ENCODE measurements at places on chromosomes 1 and 21.
A peak's percentile ranks its signal among the peaks of the same experiment; 100 is the strongest.

DNA sequence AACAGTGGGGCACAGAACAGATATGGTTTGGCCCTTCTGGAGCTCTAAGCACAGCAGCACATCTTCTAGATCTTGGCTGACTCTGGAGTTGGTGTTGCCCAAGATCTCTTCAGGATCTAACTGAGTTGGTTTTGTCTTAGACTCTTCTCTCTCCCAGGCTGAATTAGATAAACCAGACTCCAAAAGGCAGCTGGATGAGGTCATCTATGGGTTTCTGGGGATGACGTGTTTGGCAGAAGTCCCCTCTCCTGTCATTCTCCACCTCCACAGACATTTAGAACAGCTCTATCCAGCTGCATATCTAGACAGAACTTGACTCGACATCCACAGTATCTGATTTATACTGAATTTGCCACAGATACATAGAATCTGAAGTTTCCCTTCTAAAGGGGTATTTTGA lies 75.3 kb downstream of the ST6GALNAC5 start:
- DNase-seq, result no peak

- no peak for DNase-seq
These were observed 1.8 kb upstream of the ELAPOR1 start for GRCh38 chr1:109112056-109112651.

DNA sequence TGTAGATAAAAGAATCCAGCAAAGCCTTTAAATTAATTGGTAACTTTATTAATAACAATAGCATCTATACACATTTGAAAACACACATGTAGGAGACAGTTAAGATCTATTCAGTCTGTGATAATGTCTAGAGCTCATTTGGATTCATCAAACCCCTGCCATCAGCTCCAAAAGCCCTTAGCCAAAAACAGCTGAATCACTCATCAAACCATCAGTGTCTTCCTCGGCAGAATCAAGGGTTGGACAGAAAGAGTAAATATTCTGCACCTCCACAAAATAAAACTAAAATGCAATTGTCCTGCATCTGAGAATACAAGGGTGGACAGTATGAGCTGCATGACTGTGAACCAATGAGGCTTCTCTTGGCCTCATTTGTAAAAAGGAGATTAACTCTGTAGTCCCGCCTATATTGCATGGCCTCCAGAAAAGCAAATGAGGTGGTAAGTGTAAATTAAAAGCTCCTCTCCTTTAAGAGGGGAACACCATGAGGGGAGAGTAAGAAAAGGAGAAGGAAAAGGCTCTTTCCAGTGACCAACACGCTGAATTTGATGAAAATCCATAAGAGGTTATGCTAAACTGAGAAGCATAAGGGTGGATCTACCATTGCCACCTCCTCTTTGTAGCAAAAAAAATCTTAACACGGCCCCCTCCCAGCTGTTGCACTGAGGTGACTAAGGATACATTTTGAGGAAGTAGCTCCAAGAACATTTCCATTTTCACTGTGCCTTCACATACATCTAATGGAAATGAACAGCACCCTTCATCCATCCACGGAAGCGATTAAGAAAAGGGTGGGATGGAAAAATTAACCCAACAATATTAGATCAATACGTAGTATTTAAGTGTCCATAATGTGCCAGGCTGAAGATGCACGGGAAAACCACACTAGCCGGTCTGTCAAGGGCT lies 14.7 kb upstream of the BOLA1 start:
- peak; percentile 18 for DNase-seq

GRCh38 chr1:57986432-57986831 lies 560.1 kb downstream of the OMA1 start:
- DNase-seq, result no peak

GRCh38 chr1:157878059-157878458 lies 36.5 kb upstream of the CD5L start:
- DNase-seq, result no peak

GRCh38 chr1:13430495-13430894 lies 20.2 kb downstream of the PRAMEF20 start:
- DNase-seq, result no peak

DNA sequence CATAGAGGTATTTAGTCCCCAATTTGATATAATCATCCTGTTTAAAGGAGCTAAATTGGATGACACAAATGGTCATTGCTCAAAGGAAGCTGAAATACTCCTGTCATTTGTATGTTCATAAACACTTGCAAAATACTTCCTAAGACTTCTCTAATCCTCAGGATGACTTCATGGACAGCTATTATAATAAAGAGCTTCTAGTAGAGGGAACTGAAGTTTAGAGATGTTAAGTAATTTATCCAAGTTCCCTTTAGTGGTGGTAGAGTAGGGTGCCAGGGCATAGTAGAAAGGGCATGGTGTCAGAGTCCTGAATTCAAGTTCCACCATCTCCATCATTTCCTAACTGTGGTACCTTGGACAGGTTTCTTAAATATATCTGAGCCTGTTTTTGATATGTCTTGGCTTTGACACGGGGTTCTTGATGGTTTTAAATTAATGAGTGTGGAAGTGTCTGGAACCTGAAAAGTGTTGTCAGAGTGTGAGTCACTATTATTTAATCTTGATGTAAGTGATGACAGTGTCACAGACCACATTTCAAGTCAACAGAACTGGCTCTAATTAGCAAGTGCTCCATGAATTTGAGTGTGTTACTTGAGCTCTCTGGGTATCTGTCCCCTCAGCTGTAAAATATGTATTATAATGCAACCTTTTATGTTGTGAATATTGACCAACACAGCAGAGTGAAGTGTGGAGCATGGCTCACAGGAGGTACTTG lies 12.1 kb upstream of the GBP6 start:
- no peak for DNase-seq

GRCh38 chr1:182261655-182262054 lies 129.9 kb downstream of the GLUL start:
- DNase-seq, result no peak

- no peak for DNase-seq
These were observed 54.7 kb upstream of the ARTN start for GRCh38 chr1:43878854-43879253.

DNA sequence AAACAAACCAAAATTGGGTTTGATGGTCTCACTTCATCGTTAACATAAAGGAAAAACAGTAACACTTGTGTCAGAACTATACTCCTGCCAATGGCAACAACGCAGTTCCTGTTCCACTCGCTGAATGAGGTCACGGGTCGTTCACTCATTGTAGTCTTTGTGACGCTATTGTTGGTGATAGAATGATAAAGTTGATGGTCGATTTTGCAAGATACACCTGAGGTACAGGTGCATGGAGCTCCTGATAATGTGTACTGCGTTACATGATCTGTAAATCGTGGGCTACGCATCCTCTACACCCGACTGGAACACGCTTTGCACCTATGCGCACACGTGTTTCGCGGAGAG lies 391 bp upstream of the CENPS start:
- peak; percentile 7 for DNase-seq

DNA sequence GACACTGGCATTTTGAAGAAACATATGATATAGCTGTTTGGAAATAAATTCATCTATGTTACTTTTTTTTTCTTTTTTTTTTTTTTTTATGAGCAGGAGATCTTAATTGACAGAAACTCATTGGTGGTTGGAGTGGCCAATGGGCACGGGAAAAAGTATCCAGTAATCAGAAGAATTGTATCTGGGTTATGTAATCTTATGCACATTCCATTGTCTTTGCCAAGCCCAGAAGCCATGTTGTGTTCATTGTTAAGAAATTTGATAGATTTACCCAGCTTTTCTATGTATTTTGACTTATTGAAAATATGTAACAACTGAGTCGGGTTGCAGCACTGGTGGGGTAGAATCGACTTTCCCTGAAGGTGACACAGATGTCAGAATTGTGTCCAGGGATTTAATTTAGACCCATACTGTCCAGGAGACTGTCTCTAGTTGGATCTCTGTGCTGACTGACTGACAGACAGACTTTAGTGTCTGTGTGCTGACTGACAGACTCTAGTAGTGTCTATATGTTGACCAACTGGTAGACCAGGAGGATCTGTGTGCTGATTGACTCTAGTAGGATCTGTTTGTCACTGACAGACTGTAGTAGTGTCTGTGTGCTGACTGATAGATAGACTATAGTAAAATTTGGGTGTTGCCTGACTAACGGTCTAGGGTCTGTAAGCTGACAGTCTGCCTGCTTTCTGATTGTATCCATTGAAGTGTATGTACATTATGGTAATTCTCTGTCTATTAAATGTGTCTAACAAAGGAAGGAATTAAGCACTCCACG lies 12.3 kb upstream of the C4BPB start:
- no peak for DNase-seq

DNA sequence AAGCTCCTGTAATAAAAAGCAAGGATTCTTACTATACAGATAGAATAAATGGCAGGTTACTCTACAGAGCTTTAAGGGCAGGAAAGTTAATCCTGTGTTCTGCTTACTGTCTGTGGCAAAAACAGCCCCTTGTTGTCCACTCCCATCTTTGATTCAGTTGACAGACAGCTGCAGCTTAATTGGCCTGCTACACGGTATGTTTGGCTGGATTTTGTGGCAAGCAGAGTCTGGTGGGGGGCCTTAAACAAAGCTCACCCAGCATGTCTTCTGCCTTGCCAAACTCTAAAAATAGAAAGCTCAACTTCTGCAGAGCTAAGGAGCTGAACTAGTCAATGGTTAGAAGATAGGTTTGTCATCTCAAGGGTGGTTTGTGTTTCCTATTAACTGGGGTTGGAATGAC lies 407.2 kb downstream of the HLX start:
- DNase-seq, result no peak

DNA sequence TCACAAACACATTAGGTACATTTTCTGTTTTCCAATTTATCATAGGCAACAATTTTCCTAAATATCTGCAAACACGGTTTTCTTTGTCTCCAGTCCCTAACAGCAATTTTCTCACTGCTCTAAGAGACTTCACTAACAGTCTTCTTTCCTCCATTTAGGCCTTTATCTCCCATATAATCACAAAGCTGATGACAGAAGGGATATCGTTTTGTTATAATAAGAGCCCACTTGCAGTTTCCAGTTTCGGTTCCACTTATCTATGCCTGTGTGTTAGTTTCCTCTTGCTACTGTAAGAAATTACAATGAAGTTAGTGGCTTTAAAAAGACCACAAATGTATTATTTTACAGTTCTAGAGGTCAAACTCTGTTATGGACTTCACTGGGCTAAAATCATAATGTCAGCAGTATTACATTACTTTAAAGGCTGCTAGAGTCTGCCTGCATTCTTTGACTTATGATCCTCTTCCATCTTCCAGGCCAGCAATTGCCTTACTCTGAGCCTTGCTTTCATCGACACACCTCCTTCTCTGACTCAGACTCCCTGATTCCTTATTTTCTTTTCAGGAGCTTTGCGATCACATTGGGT lies 549.3 kb downstream of the NCAM2 start:
- no peak for DNase-seq

DNA sequence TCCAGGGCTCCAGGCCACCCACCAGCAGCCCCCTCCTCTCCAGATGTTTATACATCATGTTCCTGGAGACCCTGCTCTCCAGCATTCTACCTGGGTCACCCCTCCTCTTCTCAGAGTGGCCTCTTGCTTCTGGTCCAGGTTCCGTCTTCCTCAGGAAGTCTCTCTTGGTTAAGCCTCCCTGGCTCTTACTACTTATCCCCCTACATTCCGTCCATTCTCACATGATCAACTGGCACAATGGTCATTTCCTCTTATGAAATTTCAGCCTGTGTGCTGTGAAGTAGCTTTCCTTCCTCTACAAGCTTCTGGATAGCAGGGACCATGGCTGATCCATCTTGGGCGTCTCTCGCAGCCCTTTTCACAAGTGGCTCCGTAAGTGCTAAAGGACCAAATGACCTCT lies 33.9 kb upstream of the ATP2B4 start:
- no peak for DNase-seq

DNA sequence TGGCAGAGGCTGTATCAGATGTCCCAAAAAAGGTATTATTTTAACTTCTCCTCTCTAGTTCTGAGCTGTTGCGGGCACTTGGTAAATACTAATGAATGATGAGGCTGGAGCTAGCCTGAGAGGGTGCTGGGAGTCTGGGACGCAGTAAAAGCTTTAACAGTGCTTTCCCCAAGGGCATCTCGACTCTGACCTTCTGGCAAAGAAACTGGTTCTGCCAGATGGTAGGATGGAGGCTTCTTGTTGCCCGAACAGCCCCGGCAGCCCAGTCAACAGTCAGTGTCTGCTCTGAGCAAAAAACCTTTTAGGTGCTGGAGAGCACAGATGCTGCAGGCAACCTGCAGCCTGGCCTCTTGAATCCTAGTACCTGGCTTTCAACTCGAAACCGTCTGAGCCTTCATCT lies 2.5 kb upstream of the PNRC2 start:
- DNase-seq, result no peak

DNA sequence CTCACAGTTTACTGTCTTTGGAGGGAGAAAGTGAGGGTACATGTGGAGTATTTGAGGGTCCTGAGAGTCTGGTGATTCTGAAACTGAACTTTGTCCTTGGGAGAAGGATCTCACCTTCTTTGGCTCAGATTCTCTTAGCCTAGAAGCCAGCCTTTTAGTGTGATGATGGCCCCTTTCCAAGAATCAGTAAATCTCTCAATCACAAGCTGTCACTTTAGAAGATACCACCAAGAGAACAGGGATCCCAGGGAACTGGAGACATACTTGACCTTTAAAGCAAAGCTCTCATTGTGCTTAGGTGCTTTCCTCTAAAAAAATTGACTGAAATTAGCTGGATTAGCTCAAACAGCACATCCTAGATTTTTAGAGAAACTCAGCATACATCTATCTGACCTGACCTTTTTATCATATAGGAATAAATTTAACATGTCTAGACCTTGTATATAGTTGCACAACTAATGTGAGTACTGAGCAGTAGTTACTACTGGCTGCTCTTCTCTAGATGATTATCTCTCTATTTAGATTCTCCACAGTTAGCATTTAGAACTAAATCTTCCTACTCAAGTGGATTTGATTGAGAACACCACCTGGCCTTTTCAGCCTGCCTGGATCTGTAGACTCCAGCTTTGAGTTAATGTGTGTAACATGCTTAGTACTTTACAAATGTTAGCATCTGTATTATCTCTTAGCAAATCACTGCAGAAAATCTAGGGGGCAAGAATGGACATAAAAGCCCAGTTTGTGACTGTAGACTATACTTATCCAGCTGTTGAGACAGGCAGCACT lies 157.7 kb downstream of the MAST2 start:
- DNase-seq, result no peak

- DNase-seq, result no peak
These were observed 620.6 kb upstream of the CAMK1G start for GRCh38 chr1:208962867-208963266.

- DNase-seq, result no peak
These were observed 59.1 kb downstream of the URB2 start for GRCh38 chr1:229685149-229685548.

GRCh38 chr1:2113620-2114135 lies 63.5 kb downstream of the PRKCZ start:
- no peak for DNase-seq

GRCh38 chr1:183622013-183622412 lies 13.6 kb downstream of the ARPC5 start:
- DNase-seq, result no peak

GRCh38 chr21:20388400-20388799 lies 609.8 kb upstream of the NCAM2 start:
- no peak for DNase-seq

- DNase-seq, result peak; percentile 21
These were observed 552 bp upstream of the ZNF496 start for GRCh38 chr1:247332215-247332622.

GRCh38 chr1:183584147-183584546 lies 6.1 kb downstream of the NCF2 start:
- no peak for DNase-seq
